ENCODE measurements at places on chromosomes 11 and 22. TPM values are rescaled to one million over a fixed set of nuclear protein-coding genes. Genes with fewer than 3 reads are reported as not detected.

OR52H1 gene
- not detected for total RNA-seq

DNA sequence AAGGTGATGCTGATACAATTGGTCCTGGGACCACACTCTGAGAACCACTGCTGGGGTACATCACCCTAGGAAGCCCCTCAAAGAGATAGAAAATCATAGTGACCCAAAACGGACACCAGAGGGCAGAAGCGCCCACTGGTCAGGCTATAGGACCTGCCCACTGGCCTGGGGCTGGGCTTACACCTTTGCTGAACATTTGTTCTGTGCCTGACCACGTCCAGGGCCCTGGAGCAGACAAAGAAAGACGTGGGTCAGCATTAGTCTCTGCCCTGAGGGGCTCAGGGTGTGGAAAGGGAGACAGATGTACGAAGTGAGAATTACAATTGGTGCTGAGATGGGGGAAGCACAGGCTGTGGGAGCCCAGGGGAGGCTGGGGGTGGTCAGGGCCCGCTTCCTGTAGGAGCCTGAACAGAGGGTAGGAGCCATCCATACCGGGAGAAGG is 14.4 kb upstream of the SERPINH1 start:
- peak overlapping the region; percentile 36 for H3K4me3 ChIP-seq
- H3K27ac ChIP-seq, result peak overlapping the region; percentile 96
- DNase-seq, result peak; percentile 75
- H3K27me3 ChIP-seq, result no peaks in the 10 kb centered on the region
- H3K4me1 ChIP-seq, result peaks cover 21% of the 10 kb centered on the region
- no peaks in the 10 kb centered on the region for H3K36me3 ChIP-seq

- peaks cover 7% of the 10 kb centered on the region for H3K27me3 ChIP-seq
- no peak for DNase-seq
- peaks cover 3% of the 10 kb centered on the region for H3K4me1 ChIP-seq
Observed at GRCh38 chr11:120272303-120272702, 32.4 kb downstream of the POU2F3 start.

GUCY1A2 gene
- 4.0 TPM for total RNA-seq

TECTA gene
- total RNA-seq, result 1.7 TPM

DNA sequence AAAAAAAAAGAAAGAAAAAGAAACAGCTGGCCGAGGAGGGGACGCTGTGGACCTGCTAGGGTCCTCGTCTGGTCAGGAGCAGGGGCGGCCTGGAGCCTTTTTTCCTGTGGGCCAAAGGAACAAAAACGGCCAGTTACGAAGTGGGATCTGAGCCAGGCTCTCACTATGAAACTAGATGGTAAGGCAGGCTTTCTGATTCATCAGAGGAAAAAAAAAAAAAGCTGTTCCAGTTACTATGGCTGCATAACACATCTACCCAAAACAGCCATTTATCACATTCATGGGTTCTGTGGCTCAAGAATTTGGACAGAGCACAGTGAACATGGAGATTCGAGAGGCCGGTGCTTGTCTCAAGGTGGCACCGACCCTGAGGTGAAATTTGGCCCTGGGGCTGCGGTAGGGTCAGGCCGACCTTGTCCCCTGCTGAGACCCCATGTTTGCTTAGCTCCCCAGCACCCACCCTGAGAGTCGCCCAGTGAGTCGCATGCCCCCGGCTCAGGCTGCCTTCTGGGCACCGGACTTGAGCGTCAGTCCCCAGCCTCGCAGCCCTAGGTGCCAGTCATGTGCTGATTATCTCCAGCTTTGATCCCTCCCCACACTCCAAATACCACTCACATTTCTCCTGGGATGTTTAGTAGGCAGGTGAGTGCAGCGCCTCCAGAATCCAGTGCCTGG is 34.2 kb downstream of the MRGPRD start:
- H3K27ac ChIP-seq, result no peak overlapping the region
- H3K27me3 ChIP-seq, result peaks cover 3% of the 10 kb centered on the region
- H3K4me1 ChIP-seq, result peaks cover 26% of the 10 kb centered on the region
- DNase-seq, result no peak

GRCh38 chr22:17891481-17892167 is 117.4 kb upstream of the BID start:
- H3K4me1 ChIP-seq, result peaks cover 3% of the 10 kb centered on the region
- no peak overlapping the region for H3K27ac ChIP-seq
- no peaks in the 10 kb centered on the region for H3K27me3 ChIP-seq
- no peak for DNase-seq

GRCh38 chr11:44936951-44937543 is 13.6 kb downstream of the TP53I11 start:
- H3K36me3 ChIP-seq, result peaks cover 4% of the 10 kb centered on the region
- H3K27ac ChIP-seq, result no peak overlapping the region
- peaks cover 9% of the 10 kb centered on the region for H3K27me3 ChIP-seq
- DNase-seq, result no peak
- H3K4me1 ChIP-seq, result peaks cover 24% of the 10 kb centered on the region

GRCh38 chr11:112255067-112255720 is 5.5 kb downstream of the PLET1 start:
- no peaks in the 10 kb centered on the region for H3K4me1 ChIP-seq
- H3K27ac ChIP-seq, result no peak overlapping the region
- no peaks in the 10 kb centered on the region for H3K36me3 ChIP-seq
- DNase-seq, result no peak
- no peaks in the 10 kb centered on the region for H3K27me3 ChIP-seq
- H3K4me3 ChIP-seq, result no peak overlapping the region

DNA sequence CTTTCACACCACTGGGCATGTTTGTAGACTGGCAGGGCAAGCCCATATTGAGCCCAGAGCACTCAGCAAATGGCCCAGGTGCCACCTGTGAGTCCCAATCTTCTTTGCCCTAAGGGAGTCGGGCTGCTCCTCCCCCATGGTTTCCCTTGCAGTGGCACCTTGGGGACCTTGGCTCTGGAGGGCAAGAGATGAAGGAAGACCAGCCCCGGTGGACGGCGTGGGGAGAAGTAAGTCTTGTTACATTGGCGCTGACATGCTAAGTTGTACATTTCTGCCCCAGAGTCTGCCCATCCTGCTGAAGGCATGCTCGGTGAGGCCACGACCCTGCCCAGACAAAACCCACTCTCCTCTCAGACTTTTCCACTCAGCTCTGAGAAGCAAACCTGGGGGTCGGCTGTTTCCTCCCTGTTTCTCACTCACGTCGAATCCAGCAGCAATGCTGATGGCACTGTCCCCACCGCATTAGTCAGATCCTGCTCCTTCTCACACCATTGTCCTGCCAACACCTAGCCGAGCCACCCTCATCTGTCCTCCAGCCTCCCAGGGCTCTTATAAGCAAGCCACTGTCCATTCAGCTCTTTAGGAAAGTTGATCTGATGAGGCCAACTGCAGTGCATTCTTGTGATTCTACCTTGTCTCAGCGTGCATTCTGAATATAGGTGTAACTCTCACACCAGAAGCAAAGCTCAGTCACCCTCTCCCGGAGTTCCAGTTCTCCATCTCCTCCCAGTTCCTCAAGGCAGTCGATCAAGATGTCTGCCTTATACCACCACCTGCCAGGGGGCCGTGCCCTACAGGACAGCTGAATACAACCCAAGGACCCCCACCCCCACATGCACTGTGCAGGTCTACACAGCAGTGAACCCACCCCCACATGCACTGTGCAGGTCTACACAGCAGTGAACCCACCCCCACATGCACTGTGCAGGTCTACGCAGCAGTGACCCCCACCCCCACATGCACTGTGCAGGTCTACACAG is 827.1 kb downstream of the TBC1D22A start:
- DNase-seq, result no peak
- peaks cover 5% of the 10 kb centered on the region for H3K27me3 ChIP-seq
- H3K36me3 ChIP-seq, result no peaks in the 10 kb centered on the region
- H3K27ac ChIP-seq, result no peak overlapping the region
- no peaks in the 10 kb centered on the region for H3K4me1 ChIP-seq
- no peak overlapping the region for H3K4me3 ChIP-seq

DNA sequence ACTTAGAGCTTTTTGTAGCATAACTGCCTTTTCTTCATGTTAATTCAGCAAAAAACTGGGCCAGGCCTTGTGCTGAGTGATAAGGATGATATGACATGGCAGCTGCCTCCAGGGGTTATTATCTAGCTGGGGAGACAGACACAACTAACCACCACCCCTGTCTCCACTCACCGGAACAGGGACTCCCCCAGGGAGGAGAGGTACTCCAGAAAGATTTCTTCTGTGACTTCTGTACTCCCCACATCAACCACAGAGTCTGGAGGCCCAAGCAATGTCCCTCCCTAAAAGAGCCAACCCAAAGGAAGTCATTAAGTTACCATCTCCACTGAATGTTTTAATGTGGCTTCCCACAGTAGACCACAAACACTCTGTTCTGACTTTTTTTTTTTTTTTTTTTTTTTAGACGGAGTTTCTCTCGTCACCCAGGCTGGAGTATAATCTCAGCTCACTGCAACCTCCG is 14.3 kb upstream of the PMM1 start:
- DNase-seq, result no peak
- H3K36me3 ChIP-seq, result peaks cover 14% of the 10 kb centered on the region
- no peak overlapping the region for H3K27ac ChIP-seq
- H3K4me3 ChIP-seq, result no peak overlapping the region
- H3K27me3 ChIP-seq, result no peaks in the 10 kb centered on the region
- peaks cover 11% of the 10 kb centered on the region for H3K4me1 ChIP-seq

DNA sequence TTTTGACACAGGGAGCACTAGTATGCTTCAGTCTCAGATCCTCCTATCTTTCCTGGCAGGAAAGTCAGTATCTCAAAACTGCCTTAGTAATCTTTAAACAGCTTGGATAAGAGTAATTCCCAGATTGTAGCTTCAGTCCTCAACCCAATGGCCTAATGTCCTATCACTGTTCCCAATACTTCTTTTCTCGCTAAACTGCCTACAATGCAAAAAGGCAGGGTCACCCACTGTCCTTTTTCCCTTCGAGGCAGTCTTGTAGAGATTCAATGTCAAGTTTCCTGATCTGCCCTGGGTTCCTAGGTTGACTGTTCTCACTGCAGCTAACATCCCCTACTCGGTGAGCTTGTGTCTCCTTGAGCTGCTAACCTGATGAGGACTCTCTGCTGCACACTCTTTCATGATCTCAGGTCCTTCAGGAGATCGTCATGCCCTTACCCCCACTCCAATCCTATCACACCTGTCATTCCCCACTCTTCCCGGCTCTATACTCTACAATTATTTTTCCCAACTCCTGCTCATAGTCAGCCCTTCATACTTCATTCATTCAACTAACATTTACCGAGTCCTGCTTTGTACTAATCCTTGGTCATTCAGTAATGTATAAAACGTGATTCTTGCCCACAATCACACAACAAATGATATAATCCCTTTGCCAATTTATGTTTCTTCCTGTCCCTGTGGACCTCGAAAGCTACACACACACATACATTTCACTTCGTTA is 904 bp downstream of the C2CD3 start:
- no peaks in the 10 kb centered on the region for H3K27me3 ChIP-seq
- H3K4me3 ChIP-seq, result no peak overlapping the region
- no peak overlapping the region for H3K27ac ChIP-seq
- peaks cover 10% of the 10 kb centered on the region for H3K4me1 ChIP-seq
- no peak for DNase-seq

DNA sequence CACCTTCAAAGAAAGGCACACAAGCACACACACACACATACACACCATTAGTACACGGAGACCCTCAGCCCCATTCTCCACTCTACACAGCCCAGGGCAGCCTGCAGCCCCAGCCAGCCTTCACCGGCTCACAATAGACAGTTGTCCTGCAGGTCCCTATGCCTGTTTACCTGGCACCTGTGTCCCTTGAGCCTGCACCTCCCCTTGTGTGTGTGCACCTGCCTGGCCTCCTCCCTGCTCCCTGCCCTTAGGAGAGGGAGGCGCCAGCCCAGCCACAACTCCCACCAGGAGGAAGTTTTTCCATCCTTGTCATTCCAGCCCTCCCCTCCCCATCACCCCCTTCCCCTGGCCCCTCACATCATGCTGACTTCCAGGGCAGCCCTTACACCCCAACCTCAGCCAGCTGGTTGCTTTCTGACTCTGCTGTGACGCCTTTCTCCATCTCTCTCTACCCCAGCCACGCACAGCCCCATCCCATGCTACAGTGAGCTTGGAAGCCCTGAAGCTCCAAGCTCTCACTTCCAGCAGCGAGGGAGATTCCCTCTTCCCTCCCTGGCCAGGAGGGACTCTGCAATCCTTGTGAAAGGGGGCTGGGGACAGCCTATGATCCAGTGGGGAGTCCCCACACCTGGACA is 4.4 kb downstream of the AHNAK start:
- H3K27me3 ChIP-seq, result peaks cover 61% of the 10 kb centered on the region
- DNase-seq, result no peak
- no peak overlapping the region for H3K4me3 ChIP-seq
- H3K36me3 ChIP-seq, result no peaks in the 10 kb centered on the region
- H3K4me1 ChIP-seq, result peaks cover 9% of the 10 kb centered on the region
- no peak overlapping the region for H3K27ac ChIP-seq

DNA sequence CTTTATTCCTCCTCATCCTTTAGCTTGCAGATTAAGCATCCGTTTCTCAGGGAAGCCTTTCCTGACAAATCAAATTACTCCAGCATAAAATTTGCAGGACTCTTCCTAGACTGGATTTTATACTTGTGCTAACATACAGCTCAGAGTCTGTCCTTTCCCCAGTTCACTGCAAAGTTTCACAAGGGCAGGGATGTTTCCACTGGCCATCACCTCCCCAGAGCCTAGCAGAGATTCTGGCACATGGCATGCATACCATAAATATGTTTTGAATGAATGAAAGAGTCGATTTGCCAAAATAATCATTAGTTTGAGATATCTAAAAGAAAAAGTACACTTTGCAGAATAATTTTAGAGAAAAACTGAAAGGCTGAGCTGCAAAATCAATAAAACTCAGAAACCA is 10.6 kb downstream of the MSANTD4 start:
- no peaks in the 10 kb centered on the region for H3K27me3 ChIP-seq
- DNase-seq, result no peak
- H3K4me1 ChIP-seq, result peaks cover 34% of the 10 kb centered on the region
- no peak overlapping the region for H3K27ac ChIP-seq
- H3K4me3 ChIP-seq, result no peak overlapping the region

- DNase-seq, result no peak
- H3K27ac ChIP-seq, result peak overlapping the region; percentile 35
- H3K36me3 ChIP-seq, result no peaks in the 10 kb centered on the region
- peaks cover 23% of the 10 kb centered on the region for H3K4me1 ChIP-seq
- peaks cover 19% of the 10 kb centered on the region for H3K27me3 ChIP-seq
- peak overlapping the region; percentile 79 for H3K4me3 ChIP-seq
Observed at GRCh38 chr22:46575911-46576555, 38.6 kb upstream of the CELSR1 start.

GRCh38 chr11:18191376-18191775 is 18.7 kb downstream of the MRGPRX4 start:
- no peaks in the 10 kb centered on the region for H3K36me3 ChIP-seq
- H3K4me3 ChIP-seq, result no peak overlapping the region
- no peak overlapping the region for H3K27ac ChIP-seq
- H3K4me1 ChIP-seq, result peaks cover 6% of the 10 kb centered on the region
- H3K27me3 ChIP-seq, result peaks cover 13% of the 10 kb centered on the region
- DNase-seq, result no peak

- no peaks in the 10 kb centered on the region for H3K27me3 ChIP-seq
- DNase-seq, result no peak
- H3K27ac ChIP-seq, result no peak overlapping the region
- H3K4me3 ChIP-seq, result no peak overlapping the region
- H3K36me3 ChIP-seq, result peaks cover 9% of the 10 kb centered on the region
Observed at GRCh38 chr11:1267441-1268100, 41.9 kb downstream of the TOLLIP start.

Data from neural crest cell (in vitro differentiated cells).